ENCODE measurements at places on chromosomes 7 and 10.

DNA sequence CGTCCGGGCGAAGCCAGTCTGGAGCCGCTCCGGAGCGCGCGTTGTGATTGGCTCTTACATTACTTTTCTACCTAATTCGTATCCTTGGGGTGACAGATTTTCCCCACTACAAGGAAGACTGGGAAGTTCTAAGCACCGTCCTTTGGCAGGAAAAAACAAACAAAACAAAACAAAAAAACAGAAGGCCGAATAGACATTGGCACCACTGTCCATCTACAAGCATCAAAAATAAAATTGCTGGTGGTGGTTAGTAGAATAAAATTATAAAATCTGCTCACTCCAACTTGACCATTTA lies 651 bp upstream of the SKAP2 start:
- DNase-seq: no peak

DNA sequence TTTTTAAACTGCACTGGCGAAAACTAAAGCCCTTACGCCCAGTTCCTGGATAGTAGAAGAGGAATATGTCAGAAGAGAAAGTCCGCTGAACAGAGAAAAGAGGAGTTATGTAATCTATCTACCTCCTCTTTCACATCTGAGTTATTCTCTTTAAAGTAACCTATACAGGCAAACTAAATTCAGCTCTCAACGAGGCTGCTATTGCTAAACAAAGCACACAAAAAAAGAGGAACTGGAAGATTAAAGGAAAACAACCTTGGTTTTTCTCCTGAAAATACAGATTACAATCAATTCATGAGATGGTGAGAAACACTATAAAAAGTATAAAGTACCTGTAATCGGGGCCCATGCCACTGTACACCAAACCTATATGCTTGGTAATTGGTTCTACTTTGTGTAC lies 5.8 kb downstream of the PSMA2 start:
- DNase-seq: no peak

DNA sequence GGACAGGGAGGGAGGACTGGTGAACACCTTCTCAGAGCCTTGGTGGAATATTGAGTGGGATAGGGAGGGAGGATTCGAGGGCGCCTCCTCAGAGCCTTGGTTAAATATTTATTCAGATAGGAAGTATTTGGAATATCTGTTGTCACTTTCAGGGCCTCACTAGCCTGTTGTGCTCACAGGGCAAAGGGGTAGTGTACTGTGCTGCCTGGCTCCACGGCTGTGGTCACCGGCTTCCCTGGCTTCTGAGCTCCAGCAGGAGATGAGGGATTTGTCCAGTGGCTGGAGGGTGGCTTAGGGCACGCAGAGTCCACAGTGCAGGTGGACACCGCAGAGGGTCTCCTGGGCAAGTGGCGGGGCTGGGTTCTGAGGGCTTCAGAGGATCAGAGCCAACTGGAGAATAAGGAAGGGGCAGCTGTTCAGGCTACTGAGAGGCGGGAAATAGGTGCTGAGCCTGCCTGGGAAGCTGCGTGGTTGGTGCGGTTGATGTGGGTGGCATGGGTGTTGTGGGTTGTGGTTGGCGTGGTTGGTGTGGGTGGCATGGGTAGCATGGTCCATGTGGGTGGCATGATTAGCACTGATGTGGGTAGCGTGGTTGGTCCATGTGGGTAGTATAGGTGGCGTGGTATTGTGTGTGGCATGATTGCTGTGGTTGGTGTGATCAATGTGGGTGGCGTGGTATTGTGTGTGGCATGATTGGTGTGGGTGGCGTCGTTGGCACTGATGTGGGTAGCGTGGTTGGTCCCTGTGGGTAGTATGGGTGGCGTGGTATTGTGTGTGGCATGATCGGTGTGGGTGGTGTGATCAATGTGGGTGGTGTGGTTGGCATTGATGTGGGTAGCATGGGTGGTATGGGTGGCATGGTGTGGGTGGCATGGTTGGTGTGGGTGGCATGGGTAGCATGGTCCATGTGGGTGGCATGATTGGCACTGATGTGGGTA lies 16.7 kb downstream of the INPP5A start:
- peak; percentile 1 for DNase-seq

DNA sequence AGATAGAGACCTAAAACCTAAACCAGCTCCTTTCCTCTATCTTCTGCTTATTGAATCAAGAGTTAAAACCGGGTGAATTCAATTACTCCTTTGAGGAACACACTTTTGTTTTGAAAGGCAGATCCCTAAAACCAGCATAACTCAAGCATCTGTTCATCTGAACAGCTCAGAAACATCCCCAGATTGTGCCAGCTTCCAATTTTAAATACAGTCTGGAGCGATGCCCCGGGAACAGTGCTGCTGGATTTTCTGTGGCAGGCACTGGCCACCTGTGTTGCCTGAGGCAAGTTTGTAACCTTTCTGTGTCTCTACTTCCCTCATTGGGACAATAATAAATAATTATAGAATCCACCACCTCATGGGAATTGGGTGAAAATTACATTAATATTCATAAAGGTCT lies 281.4 kb upstream of the NFE2L3 start:
- no peak for DNase-seq

- DNase-seq: no peak
Observed at GRCh38 chr7:42575171-42575570, 336.7 kb downstream of the C7orf25 start.

Data from heart right ventricle (tissue), 16 donors.